ENCODE measurements at places on chromosomes 13 and 19.

DNA sequence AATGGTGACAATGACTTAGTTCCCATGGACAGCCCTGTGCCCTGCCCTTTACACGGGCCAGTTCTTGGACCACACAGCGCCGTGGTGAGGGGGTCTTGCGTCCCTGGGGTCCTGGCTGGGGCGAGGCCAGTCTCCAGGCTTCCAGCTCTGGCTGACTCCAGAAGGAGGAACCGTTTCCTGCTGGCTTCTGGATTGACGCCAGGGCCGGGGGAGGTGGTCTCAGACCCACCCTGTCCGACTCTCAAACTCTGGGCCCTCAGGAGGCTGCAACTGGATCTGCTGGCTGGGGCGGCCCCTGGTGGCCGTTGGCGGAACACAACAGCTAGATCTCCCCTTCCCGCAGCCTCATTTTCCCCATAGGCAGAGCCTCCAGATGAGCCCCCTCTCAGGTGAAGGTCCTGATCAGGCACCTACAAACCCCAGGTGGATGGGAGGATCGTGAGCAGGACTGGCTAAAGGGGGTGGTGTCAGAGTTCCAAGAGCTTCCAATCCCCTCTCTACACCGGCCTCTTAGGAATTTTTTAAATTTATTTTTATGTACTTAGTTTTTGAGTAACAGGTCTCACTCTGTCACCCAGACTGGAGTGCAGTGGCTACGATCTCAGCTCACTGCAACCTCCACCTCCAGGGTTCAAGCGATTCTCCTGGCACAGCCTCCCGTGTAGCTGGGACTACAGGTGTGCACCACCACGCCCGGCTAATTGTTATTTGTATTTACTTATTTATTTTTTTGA, 8.0 kb downstream of the CCDC194 start:
- DNase-seq: no peak

- DNase-seq: peak; percentile 87
These were observed 6.1 kb downstream of the SACS start for GRCh38 chr13:23427342-23427843.

DNA sequence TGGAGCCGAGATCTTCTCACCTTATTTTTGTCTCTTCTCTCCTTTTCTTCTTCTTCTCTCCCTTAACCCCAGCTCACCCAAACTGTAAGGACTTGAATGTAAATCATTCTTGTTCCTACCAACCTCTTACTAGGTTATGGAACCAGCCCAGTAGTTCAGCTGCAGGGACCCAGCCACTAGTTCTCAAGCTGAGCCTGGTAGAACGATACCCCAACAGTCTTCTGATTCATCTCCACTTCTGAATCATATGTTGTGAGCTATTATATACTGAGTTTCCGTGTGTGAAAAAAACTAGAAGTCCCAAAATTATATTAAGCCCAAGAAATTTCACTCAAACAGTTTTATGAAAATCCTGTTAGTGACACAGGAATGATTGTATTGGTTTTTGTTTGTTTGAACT, 67.7 kb downstream of the DCT start:
- no peak for DNase-seq

DNA sequence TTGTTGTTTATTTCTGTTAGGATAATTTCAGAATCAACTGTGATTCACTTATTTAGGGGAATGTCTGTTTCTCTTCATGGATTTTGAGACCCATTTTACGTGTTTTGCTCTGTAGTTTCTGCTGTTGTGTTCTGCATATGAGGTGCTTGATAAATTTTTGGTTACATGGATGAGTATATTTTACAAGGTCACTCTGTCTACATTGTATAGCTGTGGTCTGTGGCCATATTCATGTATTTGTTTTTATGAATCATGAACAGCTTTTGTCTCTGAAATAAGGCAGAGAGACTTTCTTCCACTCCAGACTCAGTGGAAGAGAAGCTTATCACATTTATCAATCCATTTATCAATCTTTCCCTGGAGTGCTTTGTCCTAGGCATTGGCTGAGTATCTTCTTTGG, 56.6 kb downstream of the PDS5B start:
- DNase-seq: no peak

- no peak for DNase-seq
These were observed 2.9 kb upstream of the ADPRHL1 start for GRCh38 chr13:113456116-113456702.

- DNase-seq: no peak
These were observed 706 bp downstream of the TNFRSF19 start for GRCh38 chr13:23570921-23571315.

DNA sequence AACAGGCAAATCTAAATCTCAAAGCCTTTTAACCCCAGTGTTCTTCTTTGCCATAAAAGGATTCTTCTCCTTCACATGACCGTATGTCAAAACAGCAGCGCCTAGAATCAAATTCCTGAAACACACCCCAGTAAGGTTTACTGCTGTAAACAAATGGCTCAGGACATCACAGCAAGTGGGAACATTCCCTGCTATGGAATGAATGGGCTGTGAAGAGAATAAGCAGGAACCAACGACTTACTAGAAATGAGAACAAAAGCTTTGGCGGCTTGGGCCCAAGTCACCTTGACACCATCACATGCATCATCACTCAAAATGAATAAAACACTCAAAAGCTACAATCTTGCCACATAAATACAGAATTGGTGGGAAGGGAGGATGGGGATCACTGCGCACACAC, 80.4 kb upstream of the SPATA13 start:
- DNase-seq: no peak

DNA sequence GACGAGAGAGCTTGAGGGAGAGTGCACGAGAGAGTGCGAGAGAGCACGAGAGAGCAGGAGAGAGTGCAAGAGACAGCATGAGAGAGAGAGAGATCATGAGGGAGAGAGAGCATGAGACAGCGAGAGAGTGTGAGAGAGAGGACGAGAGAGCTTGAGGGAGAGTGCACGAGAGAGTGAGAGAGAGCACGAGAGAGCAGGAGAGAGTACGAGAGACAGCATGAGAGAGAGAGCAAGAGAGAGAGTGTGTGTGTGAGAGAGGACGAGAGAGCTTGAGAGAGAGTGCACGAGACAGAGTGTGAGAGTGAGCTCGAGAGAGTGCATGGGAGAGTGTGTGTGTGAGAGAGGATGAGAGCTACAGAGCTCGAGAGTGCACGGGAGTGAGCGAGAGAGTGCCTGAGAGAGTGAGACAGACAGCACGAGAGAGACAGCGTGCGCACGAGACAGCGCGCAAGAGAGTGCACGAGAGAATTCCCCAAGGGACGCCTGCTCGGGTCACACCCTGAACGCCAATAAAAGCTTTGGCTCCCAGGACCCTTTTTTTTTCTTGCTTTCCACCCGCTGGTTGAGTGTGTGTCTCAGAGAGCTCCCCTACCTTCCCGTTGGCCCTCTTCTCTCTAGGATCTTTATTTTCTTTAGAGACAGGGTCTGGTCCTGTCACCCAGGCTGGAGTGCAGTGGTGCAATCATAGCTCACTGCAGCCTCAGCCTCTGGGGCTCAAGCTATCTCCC, 3.7 kb downstream of the CD70 start:
- DNase-seq: no peak

- DNase-seq: no peak
These were observed 748 bp downstream of the LMNB2 start for GRCh38 chr19:2455851-2456570.

GRCh38 chr19:3096902-3097326, 2.8 kb downstream of the GNA11 start:
- no peak for DNase-seq

- no peak for DNase-seq
These were observed 1.8 kb upstream of the PLK5 start for GRCh38 chr19:1522061-1522460.

GRCh38 chr13:97328222-97328790, 105.7 kb upstream of the RAP2A start:
- DNase-seq: peak; percentile 52

DNA sequence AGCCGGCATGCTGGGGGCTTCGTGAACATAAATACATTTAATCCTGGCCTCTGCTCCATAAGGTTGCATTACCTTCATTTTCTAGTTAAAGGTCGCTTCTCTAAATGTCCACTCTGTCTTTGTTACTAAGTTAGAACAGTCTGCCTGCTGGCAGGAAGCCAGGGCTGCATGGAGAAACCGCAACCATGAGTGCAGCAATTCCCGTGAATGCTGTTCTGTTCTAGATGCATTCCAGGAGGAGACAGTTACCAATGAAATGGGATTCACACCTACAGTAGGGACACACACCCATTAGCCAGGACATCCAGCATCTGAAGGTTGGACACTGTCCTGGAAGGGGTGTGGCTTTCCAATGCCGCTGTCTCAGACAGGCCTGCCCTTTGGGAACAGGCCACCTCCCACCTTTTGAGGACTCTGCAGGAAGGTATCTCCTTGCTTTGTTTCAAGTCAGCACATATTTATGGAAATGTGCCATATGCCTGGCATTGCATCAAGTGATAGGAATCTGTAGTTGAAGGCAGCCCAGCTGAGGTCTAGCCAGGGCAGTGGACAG, 129.7 kb downstream of the SLC7A1 start:
- peak; percentile 75 for DNase-seq

- DNase-seq: no peak
These were observed 890.1 kb upstream of the PCDH20 start for GRCh38 chr13:62305756-62306155.

- DNase-seq: no peak
These were observed 70.6 kb downstream of the ESD start for GRCh38 chr13:46726347-46726746.

DNA sequence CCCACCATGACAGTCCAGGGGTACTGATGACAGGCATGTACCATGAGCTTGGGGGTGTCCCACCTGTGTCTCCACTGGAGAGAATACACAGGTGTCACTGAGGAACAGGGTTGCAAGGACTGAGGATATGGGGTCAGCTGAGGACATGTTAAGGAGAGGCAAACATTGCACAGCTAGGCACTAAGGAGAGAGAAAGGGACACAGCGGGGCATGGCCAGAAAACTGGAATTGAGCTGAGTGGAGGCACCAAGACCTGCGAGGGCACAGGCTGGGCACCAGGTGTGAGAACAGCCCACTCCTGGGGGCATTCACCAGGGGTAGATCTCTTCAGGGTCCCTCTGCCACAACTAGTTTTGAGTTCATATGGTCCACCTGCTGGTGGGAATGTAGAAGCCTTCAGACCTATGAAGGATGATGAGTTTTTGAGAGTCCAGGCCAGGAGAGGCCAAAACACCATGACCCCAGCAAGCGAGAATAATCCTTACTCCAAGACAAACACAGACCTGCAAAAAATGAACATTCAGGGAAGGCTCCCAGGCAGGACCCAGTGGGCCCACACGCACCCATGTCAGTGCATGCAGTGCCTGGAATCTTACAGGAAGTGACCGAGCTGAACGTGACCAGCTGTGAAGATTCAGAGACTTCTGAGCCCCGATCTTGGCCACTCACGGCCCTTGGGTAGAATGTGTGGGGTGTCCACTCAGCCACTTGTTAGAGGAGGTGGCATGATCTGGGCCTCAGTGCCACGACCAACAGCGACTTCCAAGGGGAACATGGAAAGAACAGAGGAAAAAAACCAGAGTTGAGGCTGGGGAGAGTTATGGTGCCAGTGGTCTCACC, 1.4 kb upstream of the ZNF584 start:
- no peak for DNase-seq

All from HFFc6 (cell line).